ENCODE measurements at places on chromosomes 13 and 19.
A peak's percentile ranks its signal among the peaks of the same experiment; 100 is the strongest.

- no peak for DNase-seq
Observed at GRCh38 chr13:48165727-48166126, 67.3 kb upstream of the ITM2B start.

- no peak for DNase-seq
Observed at GRCh38 chr19:15396436-15396835, 16.8 kb upstream of the AKAP8 start.

- DNase-seq = peak; percentile 87
Observed at GRCh38 chr13:57631596-57632275, at the start of gene PCDH17. TSS of gene PCDH17 (plus strand) at chr13:57631744. CDS start at chr13:57632547, 803 bp downstream.

DNA sequence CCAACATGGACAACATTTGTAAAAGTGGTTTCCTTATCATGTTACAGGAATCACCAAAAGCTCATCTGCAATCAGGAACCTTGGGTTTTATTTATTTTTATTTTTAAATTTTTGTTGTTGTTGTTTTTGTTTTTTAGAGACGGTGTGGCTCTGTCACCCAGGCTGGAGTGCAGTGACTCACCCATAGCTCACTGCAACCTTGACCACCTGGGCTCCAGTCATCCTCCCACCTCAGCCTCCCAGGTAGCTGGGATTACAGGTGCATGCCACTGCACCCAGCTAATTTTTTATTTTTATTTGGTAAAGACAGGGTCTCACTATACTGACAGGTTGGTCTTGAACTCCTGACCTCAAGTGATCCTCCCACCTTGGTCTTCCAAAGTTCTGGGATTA, 13.6 kb upstream of the SERP2 start:
- DNase-seq = no peak

DNA sequence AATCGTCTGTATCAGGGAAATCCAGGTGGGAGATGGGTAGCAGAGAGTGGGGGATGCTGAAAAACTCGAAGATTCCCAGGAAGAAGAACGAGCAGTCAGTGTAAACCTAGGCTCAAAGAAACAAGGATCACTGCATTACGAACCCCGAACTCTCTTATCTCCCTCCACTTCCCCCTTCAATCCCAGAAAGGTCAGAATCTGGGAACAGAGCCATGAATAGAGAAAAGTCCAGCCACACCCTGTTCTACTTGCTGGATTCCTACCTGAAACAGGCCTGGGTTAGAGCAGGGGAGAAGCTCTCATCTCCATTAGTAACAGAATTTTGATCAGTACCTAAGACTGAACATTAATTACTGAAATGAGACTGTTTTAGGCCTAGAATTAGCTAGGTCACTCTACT, 24.4 kb downstream of the EPSTI1 start:
- DNase-seq = no peak

GRCh38 chr19:10631874-10632273, 6.5 kb downstream of the SLC44A2 start:
- no peak for DNase-seq

- peak; percentile 57 for DNase-seq
Observed at GRCh38 chr19:3462991-3463713, 17.2 kb downstream of the SMIM24 start.

GRCh38 chr13:30692113-30692512, 43.2 kb upstream of the ALOX5AP start:
- DNase-seq = no peak

GRCh38 chr19:51338563-51339312, 3.2 kb downstream of the VSIG10L start:
- peak; percentile 94 for DNase-seq

- peak; percentile 50 for DNase-seq
Observed at GRCh38 chr19:32677657-32678056, 2.0 kb downstream of the RGS9BP start.

DNA sequence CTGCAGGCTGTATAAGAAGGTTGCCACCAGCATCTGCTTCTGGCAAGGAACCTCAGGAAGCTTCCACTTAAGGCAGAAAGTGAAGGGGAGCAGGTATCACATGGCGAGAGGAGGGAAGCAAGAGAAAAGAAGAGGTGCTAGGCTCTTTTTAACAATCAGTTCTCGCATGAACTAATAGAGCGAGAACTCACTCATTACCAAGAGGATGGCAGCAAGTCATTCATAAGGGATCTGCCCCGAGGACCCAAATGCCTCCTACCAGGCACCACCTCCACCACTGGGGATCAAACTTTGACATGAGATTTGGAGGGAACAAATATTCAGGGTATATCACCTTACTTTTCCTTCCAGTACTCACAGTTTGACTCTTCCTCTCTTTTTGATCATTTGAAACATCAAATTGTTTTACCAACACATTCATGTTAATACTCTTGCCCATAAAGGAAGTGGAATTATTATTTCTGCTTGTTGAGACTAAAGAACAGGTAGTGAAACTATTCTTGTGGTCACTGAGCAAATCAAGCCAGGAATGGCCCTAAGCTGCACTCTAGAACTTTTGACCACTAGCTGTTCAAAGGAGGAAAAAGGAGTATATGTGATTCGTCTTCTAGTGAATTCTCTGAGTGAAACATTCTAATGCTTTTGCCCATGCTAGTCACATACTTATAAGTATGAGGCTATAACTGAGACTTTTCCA, 45.0 kb downstream of the LACC1 start:
- DNase-seq = no peak

DNA sequence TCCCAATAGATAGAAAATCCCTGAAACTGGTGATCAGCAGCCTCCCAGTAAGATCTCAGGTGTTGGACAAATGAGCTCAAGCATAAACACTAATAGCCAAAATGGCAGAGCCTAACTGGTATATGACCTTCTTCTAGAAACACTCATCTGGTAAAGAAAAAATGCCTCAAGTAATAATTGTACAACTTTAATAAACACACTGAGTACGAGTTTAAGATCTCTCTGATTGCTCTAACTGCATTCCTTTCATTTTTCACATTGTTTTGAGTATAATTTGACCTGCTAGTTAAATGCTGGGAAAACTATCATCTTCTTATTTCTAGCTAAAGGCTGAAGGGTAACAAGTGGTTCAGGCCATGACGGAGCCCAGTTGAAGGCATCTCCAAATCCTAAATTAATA, 2009.5 kb upstream of the PCDH20 start:
- DNase-seq = no peak

GRCh38 chr19:55173714-55174409, 6.2 kb downstream of the SYT5 start:
- DNase-seq = peak; percentile 62

DNA sequence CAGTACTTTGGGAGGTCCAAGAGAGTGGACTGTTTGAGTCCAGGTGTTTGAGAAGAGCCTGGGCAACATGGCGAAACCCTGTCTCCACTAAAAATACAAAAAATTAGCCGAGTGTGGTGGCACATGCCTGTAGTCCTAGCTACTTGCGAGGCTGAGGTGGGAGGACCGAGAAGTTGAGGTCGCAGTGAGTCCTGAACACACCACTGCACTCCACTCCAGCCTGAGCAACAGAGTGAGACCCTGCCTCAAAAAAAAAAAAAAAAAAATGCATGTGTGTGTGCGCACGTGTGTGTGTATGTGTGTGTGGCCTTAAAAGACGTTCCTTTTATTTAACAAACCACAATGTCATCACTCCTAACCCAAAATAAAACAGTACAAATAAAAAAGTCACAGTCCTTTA, 62.6 kb downstream of the MAP4K1 start:
- no peak for DNase-seq

DNA sequence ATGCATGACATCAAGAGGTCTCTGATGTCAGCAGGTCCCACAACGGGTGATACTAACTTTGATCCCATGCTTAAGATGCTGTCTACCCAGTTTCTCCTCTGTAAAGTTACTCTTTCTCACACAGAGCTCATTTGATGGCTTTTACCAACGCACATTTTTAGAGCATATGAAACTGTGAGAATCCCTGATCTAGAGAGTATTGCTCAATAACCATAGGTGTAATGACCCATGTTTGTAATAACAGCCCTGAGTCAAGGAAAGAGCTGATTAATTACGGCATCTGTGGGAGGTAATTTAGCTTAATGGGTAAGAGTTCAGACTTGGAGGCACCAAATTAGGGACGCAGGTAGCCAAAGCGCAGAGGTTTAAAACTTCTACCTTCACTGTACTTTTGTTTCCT, 18.0 kb upstream of the IZUMO2 start:
- DNase-seq = no peak

DNA sequence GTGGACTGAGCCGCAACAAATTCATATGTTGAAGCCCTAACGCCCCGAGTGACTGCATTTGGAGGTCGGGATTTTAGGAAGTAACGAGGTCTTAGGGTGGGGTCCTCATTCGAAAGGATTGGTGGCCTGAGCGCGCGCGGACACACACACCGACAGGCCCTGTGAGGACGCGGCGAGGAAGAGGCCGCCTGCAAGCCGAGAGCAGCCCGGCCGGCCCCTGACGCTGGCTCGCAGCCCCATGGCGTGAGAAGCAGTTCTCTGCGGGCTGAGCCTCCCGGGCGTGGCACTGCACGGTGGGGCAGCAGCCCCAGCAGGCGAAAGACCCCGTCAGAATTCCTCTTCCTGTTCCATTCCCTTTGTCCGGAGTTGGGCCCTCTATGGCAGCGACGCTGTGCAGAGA, 131.2 kb downstream of the CRYL1 start:
- peak; percentile 65 for DNase-seq

DNA sequence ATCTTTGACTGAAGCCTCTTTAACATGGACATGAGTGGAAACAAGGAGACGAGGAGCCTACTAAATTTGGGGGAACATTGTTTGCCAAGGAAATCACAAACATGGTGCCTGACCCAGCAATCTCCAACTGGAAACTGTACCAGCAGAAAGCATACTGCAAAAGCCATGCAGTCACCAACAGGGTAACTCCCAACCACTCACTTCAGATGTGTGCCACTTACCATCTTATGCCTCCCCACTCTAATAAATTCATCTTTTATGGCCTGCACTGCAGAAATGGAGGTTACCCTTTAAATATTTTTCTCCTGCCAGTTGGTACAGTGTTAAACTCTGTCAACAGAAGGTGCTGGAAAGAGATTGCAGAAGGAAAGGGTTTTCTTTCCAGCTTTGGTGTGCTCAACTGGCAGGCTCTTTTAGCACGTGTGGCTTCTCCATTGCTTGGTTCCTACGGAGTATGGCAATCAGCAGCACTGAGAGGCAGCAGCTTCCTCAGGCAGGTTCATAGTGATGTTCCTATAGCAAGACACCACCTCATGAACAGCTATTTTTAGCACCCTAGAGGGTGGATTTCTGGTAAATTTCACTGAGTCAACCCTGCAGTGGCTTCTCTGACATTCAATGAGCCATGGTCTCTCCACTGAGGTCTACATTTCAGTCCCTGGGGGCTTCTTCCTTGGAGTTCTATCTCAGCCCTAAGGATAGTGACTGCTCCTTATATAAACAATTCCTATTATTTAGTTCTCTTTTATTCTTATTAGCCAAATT, 21.4 kb downstream of the MIR17HG start:
- DNase-seq = no peak

- no peak for DNase-seq
Observed at GRCh38 chr19:7069904-7070226, 362 bp downstream of the ZNF557 start.

- DNase-seq = no peak
Observed at GRCh38 chr19:13260883-13261653, 110.9 kb downstream of the IER2 start.

GRCh38 chr13:95677564-95678266, 776 bp downstream of the DNAJC3 start:
- no peak for DNase-seq

- DNase-seq = no peak
Observed at GRCh38 chr19:45645068-45645630, 6.0 kb upstream of the EML2 start.

DNA sequence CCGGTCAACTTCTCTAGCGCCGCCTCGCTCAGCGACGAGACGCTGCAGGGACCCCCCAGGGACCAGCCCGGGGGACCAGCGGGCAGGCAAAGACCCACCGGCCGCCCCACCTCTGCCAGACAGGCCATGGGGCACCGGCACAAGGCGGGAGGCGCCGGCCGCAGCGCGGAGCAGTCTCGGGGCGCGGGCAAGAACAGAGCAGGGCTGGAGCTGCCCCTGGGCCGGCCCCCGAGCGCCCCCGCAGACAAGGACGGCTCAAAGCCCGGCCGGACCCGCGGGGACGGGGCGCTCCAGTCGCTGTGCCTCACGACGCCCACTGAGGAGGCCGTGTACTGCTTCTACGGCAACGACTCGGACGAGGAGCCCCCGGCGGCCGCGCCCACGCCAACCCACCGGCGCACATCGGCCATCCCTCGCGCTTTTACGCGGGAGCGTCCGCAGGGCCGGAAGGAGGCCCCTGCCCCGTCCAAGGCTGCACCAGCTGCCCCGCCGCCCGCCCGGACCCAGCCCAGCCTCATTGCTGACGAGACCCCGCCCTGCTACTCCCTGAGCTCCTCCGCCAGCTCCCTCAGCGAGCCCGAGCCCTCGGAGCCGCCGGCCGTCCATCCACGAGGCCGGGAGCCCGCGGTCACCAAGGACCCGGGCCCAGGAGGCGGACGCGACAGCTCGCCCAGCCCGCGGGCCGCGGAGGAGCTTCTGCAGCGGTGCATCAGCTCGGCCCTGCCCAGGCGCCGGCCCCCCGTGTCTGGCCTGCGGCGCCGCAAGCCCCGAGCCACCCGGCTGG, 11.3 kb downstream of the C19orf25 start:
- DNase-seq = peak; percentile 61

DNA sequence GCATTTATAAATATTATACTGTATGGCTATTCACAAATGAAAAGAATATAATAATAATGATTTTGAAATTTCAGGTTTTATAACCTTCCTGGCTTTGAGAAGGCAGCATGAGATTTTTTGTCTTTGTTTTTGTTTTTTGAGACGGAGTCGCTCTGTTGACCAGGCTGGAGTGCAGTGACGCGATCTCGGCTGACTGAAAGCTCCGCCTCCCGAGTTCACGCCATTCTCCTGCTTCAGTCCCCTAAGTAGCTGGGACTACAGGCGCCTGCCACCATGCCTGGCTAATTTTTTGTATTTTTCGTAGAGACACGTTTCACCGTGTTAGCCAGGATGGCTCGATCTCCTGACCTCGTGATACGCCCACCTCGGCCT, 64.1 kb downstream of the ZNF429 start:
- DNase-seq = no peak

GRCh38 chr19:11023710-11024109, 62.9 kb downstream of the SMARCA4 start:
- DNase-seq = no peak

- peak; percentile 1 for DNase-seq
Observed at GRCh38 chr13:110105136-110105535, 201.8 kb downstream of the COL4A1 start.

GRCh38 chr13:31172001-31172400, 10.3 kb upstream of the HSPH1 start:
- DNase-seq = no peak

DNA sequence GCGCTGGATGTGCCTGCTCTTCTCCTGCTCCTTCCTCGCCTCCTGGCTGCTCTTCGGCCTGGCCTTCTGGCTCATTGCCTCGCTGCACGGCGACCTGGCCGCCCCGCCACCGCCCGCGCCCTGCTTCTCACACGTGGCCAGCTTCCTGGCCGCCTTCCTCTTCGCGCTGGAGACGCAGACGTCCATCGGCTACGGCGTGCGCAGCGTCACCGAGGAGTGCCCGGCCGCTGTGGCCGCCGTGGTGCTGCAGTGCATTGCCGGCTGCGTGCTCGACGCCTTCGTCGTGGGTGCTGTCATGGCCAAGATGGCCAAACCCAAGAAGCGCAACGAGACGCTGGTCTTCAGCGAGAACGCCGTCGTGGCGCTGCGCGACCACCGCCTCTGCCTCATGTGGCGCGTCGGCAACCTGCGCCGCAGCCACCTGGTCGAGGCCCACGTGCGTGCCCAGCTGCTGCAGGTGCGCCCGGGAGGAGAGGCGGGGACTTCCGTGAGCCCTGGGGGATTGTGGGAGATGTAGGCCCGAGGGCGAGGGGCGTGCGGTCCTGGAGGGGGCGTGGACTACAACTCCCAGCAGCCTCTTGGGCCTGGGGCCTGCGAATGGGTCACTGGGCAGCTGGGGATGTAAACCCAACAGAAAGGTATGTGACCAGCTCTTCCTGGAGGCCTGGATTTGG, 6.7 kb downstream of the KCNJ14 start:
- no peak for DNase-seq

Data from retina (tissue), 1 donor.